Activated CD4-positive, alpha-beta T cell treated with anti-CD3 and anti-CD28 coated beads for 24 hours (primary cell): ENCODE measurements at places on chromosomes 4 and X.

GRCh38 chrX:103175944-103176753 is 38.8 kb upstream of the BEX4 start:
- peak; percentile 45 for DNase-seq

GRCh38 chr4:139686130-139686529 is 20.5 kb downstream of the MGST2 start:
- no peak for DNase-seq

GRCh38 chr4:66048861-66049260 is 378.6 kb upstream of the EPHA5 start:
- DNase-seq, result no peak

- DNase-seq, result no peak
These were observed 135.2 kb downstream of the ARSF start for GRCh38 chrX:3176439-3176820.

GRCh38 chr4:140789759-140790158 is 33.6 kb upstream of the TBC1D9 start:
- DNase-seq, result no peak

- no peak for DNase-seq
These were observed 1.9 kb downstream of the UBE2K start for GRCh38 chr4:39699687-39700409.

GRCh38 chr4:48664938-48665337 is 115.1 kb downstream of the FRYL start:
- DNase-seq, result no peak

DNA sequence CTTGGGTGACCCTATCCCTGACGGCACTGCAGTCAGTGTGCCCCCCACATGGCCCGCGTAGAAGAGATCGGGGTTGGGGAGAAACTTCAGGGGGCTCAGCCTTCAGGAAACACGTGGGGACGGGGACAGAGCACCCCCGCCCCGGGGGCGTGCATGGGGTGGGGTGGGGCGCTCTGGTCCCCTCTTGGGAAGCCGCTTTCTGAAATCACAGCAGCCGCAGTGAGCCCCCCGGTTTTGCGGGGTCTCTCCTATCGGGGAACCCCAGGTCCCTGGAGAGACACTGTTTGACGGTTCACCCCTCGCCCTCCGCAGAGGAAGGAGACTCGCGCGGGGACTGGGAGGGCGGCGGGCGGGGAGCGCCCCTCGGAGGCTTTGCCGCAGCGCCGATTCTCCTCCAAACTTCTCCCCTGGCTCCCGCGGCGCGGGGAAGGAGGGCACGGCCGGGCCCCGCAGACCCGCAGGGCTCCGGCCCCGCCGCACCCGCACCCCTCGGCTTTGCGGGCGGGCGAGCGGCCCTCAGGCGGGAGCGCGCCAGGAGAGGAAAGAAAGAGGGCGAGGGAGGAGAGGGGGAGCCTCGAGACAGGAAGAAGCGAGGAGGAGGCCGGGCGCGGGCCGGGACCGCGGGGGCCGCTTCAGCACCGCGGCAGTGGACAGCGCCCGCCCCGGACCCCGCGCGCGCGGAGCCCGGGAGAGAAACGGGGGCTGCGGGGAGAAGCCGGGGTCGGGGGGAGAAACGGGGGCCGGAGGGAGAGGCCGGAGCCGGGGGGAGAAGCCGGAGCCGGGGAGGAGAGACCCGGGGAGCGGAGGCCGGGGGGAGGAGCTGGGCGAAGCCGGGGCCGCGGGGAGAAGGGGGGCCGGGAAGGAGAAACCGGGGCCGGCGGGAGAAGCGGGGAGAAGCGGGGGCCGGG is 612 bp downstream of the CPLX1 start:
- DNase-seq, result no peak

GRCh38 chr4:89660444-89661172 is 176.4 kb downstream of the SNCA start:
- no peak for DNase-seq

- no peak for DNase-seq
These were observed 41.0 kb upstream of the MAB21L2 start for GRCh38 chr4:150540959-150541360.

GRCh38 chr4:39526765-39527295 is 409 bp downstream of the UGDH start:
- DNase-seq, result peak; percentile 28
